Cerebellum (tissue), 4 donors: ENCODE measurements at places on chromosomes 6 and 20. TPM values are rescaled to one million over a fixed set of nuclear protein-coding genes. Genes with fewer than 3 reads are reported as not detected.

- no peak for DNase-seq
Observed at GRCh38 chr6:16533721-16534136, 227.5 kb downstream of the ATXN1 start.

SF3B5 gene
- total RNA-seq: 46.2 TPM

DUSP15 gene
- total RNA-seq: 6.1 TPM

DNA sequence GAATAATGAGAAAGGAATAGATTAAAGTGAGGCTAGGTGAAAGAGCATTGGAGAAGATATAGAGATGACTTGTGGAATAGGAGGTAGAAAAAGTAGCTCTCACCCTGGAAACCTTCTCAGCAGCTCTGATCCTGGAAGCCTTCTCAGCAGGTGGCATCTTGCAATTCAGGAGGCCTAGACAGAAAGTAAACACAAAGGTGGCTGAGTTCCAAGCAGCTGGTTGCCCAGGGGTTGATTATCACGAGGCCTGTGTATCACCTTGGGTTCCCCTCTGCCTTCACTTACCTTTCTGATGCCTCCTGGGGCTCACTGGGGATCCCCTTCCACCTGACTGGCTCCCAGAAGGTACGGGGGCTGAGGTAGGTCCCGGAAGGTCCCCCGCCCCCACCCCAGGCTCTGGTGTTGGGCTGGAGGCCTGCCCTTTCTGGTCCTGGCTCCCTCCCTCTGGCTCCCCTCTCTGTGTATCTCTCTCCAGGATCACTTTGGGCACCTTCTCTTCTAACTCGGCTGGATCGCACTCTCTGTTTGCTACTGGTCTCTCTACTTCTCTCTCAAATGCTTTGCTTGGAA, 9.7 kb downstream of the MDC1 start:
- DNase-seq: no peak

BPIFB1 gene
- 0.45 TPM for total RNA-seq

- no peak for DNase-seq
Observed at GRCh38 chr6:160519603-160520042, 144.5 kb downstream of the LPA start.

ZBTB46 gene
- total RNA-seq: 20.3 TPM

SDC4 gene
- total RNA-seq: 1.6 TPM

- DNase-seq: no peak
Observed at GRCh38 chr6:76768556-76768955, 694.7 kb downstream of the HTR1B start.

TAF4 gene
- 18.1 TPM for total RNA-seq

MATN4 gene
- total RNA-seq: not detected

HLA-DRB1 gene
- total RNA-seq: 0.73 TPM

- DNase-seq: peak; percentile 66
Observed at GRCh38 chr6:90420500-90420899, 123.9 kb upstream of the BACH2 start.

DNA sequence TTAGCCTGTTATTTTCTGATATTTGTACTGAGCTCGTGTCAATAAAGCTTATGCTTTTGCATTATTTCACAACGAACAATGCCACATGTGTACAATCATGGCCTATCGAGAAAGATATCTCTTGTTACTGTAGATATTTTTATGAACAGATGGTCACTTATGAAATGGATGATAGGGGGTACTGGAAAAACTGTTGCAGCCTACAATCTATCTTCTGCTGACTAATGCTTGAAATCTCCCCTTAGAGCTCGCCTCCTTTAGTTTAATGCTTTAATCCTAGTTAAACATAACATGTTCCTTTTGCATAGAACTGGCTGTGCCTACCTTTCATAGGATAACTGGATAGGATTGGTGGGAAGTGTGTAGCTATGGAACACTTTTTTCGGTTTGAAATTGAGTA, 296.2 kb downstream of the FARS2 start:
- no peak for DNase-seq

GRCh38 chr6:51060262-51060762, 241.6 kb downstream of the TFAP2B start:
- no peak for DNase-seq

DNA sequence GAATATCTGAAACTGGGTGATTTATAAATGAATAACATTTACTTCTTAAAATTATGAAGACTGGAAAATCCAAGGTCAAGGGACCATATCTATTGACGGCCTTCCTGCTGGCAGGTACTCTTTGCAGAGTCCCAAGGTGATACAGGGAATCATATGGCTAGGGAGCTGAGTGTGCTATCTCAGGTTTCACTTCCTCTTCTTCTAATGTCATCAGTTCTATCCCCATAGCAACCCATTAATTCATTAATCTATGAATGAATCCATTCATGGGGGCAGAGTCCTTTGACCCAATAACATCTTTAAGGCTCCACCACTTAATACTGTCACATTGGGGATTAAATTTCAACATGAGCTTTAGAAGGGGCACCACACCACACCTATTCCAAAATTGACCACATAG, 772.0 kb downstream of the HACE1 start:
- DNase-seq: no peak

SIRPB1 gene
- 0.73 TPM for total RNA-seq

- DNase-seq: no peak
Observed at GRCh38 chr20:63064310-63064709, 57.5 kb upstream of the BHLHE23 start.

DNA sequence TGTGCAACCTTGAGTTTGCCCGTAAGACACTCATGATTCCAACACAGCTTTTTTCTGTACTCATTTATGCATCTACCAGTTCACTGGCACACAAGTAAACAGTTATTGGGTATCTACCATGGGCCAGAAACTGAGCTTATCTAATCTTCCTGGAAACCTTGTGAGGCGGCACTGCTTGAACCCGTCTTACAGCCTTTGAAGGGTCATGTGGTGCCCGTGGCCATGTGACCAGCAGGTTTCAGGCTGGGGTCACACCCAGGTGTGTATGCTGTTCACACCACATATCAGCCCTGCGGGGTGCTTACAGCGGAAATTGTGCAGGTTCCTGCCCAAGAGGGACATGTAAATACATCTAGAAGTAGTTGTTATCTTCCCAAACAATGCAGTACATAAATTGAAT, 6.1 kb downstream of the THBD start:
- DNase-seq: no peak

DNA sequence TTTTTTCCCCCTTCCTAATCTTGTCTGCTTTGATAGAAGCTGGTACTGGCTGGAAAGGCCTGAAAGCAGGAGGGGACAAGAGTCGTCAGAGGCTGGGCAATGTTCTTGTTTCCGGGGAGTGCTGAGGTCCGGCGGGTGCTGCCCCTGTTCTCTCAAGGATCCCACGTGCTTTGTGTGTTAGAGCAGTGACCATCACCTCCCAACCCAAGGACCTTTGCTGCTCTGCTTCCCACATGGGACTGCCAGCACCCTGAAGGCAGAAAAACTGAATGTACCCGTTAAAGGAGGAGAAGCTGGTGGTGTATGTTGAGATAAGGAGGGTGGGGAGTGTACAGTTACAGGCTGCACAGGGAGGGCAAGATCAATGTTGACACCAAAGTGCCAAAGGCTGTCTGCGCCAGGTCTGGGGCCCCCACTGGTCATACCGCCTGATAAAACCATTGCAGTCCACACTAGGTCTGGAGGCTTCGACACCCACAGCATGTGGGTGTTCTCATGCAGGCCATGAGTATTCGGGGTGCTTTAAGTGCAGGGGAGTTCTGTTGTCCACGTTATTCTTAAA, 15.0 kb downstream of the C20orf173 start:
- no peak for DNase-seq

GRCh38 chr20:36572701-36573102, 695 bp upstream of the TGIF2 start:
- no peak for DNase-seq

PTCHD4 gene
- 11.7 TPM for total RNA-seq

DNA sequence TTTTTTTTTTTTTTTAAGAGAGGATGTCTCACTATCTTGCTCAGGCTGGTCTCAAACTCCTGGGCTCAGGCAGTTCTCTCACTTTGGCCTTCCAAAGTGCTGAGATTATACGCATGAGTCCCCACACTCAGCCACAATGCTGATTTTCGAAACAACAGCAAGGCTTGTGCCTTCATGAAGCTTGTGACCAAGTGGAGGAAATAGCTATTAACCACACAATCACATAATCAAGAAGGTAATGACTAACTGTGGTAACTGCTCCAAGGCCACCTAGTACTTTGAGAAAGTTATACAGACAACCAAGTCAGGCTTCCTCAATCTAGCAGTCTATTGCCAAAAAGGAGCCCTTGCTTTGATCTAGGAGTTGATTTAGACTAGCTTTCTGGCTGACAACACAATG, 46.3 kb downstream of the SOD2 start:
- no peak for DNase-seq

- DNase-seq: no peak
Observed at GRCh38 chr6:22917344-22917743, 348.0 kb downstream of the HDGFL1 start.

SNAI1 gene
- 0.27 TPM for total RNA-seq

RAET1L gene
- total RNA-seq: not detected

ADGB gene
- total RNA-seq: 0.36 TPM

SUN5 gene
- not detected for total RNA-seq

GRCh38 chr20:3572151-3572550, 91.0 kb downstream of the GFRA4 start:
- DNase-seq: no peak

- no peak for DNase-seq
Observed at GRCh38 chr20:2305479-2305878, 9.7 kb downstream of the TGM3 start.

GRCh38 chr6:42051268-42051653, 937 bp downstream of the TAF8 start:
- DNase-seq: no peak

- no peak for DNase-seq
Observed at GRCh38 chr20:49346682-49347081, 68.8 kb upstream of the ZNFX1 start.

GABRR1 gene
- 0.09 TPM for total RNA-seq

- no peak for DNase-seq
Observed at GRCh38 chr6:112251171-112251875, 3.0 kb downstream of the LAMA4 start.

DNA sequence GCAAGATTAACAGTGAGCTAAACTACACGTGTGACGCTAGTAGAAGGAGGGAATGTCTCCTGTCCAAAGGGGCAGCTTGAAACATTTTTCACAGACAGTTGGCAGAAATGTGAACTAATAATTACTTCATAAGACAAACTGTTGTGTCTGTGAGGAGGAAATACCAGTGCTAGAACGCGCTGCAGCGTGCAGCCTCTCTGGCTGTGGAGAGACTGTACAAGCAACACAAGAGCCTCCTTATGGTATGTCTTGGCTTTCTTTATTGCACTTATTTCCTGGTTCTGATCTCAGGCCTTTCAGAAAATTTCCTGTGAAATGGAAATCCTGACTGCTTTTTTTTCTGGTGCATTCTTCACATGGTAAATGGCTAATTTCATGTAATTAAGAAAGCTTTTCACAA, 25.3 kb upstream of the TIAM2 start:
- no peak for DNase-seq

BCAS1 gene
- 6.1 TPM for total RNA-seq
